Activated CD4-positive, alpha-beta T cell treated with anti-CD3 and anti-CD28 coated beads, Interleukin-2, amount 10 ng/mL, durations not matched to agents 24 days and 14 days (primary cell): ENCODE measurements at places on chromosomes 5 and 9. TPM values are rescaled to one million over a fixed set of nuclear protein-coding genes. Genes with fewer than 3 reads are reported as not detected.

The NR5A1 gene
- total RNA-seq: not detected in 2 replicates

DNA sequence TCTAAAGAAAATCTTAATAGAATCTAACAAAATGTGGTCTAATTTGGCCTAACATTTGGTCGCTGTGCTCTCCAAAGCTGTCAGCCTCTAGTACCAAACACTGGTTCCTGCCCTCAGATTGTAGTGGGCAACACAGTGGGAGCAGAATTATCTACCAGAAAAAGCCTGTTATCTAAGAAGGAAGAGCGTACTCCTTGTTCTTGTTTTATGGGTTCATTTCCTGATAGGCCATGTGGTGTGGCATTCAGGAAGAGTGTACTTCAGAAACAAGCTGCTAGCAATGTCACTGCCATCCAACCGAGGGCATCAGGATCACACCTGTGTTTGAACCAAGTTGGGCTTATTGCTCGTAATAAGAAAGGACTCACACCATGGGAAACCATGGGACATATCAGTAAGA, 487.9 kb upstream of the DAP start:
- no peaks in the 10 kb centered on the region for H3K27me3 ChIP-seq
- DNase-seq: no peak
- no peak overlapping the region for H3K4me3 ChIP-seq
- H3K4me1 ChIP-seq: no peaks in the 10 kb centered on the region
- H3K27ac ChIP-seq: no peak overlapping the region
- H3K36me3 ChIP-seq: no peaks in the 10 kb centered on the region

DNA sequence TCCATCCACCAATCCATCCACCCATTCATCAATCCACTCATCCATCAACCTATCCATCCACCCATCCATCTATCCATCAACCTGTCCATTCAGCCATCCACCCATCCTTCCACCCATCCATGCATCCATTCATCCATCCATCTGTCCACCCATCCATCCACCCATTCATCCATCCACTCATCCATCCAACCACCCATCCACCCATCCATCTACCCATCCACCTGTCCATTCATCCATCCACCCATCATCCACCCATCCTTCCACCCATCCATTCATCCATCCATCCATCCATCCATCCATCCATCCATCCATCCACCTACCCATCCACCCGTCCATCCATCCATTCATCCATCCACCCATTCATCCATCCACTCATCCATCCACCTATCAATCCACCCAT, 195.8 kb downstream of the NXNL2 start:
- H3K27ac ChIP-seq: no peak overlapping the region
- H3K36me3 ChIP-seq: no peaks in the 10 kb centered on the region
- no peak for DNase-seq
- H3K4me3 ChIP-seq: no peak overlapping the region

DNA sequence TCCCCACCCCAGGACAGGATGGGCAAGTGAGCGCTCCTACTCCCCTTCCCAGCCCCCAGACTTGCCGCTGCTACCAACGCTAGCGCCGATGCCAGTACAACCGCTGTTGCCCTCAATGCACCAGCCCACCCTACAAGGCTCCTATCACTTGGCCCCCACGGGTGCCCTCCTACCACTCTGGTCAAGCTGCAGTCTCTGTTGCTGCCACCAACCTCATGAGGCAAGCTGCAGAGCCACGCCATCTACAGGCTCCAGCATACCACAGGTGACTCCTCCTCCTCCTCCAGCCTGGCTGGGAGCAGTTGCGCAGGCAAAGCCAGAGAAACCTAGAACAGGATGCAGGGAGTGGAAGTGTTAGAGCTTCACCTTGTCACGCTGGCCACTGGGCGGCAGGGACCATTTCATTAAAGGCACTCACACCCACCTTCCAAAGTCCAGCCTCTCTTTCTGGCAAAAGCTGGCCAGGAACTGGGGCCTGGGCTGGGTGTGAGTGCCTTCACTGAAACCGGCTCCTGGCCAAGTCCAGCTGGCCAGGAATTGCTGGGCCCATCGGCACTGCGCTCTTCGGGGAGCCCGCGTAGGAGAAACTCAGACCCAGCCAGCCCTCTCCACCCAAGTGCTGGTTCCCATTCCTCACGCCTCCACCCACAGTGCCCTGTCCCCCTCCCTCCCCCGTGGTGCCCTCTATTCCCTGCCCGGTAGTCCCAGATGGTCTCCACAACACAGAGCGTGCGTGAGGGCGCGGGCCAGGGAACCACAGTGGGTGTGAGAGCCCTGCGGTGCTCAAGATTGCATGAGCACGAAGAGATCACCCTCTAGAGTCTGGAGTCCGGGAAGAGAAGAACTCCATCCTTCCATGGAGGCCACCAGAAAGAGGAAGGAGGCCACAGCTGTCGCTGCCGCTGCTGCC, 1.6 kb upstream of the PCAT7 start:
- H3K4me1 ChIP-seq: no peaks in the 10 kb centered on the region
- peaks cover 33% of the 10 kb centered on the region for H3K27me3 ChIP-seq
- H3K4me3 ChIP-seq: no peak overlapping the region
- no peaks in the 10 kb centered on the region for H3K36me3 ChIP-seq
- H3K27ac ChIP-seq: no peak overlapping the region

DNA sequence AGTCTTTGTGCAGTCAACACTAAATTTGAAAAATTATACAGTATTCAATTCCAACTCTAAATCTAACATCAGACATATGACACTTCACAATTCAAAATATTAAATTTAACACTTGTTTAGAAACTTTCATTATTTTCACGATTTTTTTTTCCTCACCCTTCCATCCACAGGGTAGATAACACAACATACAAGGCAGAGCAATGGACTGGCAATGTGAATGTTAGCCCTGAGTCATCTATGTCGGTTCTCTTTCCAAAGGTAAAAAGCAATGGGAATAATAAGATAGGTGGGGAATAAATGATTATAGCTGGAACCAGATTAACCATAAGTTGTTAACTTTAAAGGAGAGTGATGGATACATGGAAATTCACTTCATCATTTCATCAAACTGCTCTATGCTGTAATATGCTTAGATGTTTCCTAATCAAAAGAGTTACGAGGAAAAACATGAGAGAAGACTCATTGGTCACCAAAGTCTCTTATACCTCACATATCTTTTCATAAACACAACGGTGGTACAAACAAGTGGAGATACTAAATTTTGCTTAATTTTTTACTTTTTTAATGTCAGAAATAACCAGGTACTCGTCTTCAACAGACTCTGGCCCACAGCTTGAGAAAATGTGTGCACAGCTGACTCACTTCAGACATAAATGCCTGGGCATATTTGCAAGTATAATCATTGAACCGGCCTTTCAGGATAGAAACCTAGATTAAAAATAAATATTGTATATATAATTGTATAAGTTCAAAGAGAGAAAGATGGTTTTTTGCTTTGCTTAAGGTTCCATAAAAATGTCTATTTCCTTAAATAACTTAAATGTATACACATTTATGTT, 23.0 kb downstream of the RFX3 start:
- peaks cover 14% of the 10 kb centered on the region for H3K4me1 ChIP-seq
- no peak overlapping the region for H3K27ac ChIP-seq
- no peaks in the 10 kb centered on the region for H3K27me3 ChIP-seq
- DNase-seq: no peak
- H3K36me3 ChIP-seq: peaks cover 10% of the 10 kb centered on the region

- no peak overlapping the region for H3K27ac ChIP-seq
- DNase-seq: no peak
- H3K27me3 ChIP-seq: no peaks in the 10 kb centered on the region
- peaks cover 4% of the 10 kb centered on the region for H3K4me1 ChIP-seq
- no peak overlapping the region for H3K4me3 ChIP-seq
- H3K36me3 ChIP-seq: no peaks in the 10 kb centered on the region
These were observed 416.4 kb downstream of the EFNA5 start for GRCh38 chr5:107254214-107254901.

GRCh38 chr9:19552282-19553105, 143.7 kb downstream of the ACER2 start:
- no peak overlapping the region for H3K27ac ChIP-seq
- H3K4me1 ChIP-seq: peaks cover 4% of the 10 kb centered on the region
- H3K27me3 ChIP-seq: peaks cover 3% of the 10 kb centered on the region
- no peaks in the 10 kb centered on the region for H3K36me3 ChIP-seq

DNA sequence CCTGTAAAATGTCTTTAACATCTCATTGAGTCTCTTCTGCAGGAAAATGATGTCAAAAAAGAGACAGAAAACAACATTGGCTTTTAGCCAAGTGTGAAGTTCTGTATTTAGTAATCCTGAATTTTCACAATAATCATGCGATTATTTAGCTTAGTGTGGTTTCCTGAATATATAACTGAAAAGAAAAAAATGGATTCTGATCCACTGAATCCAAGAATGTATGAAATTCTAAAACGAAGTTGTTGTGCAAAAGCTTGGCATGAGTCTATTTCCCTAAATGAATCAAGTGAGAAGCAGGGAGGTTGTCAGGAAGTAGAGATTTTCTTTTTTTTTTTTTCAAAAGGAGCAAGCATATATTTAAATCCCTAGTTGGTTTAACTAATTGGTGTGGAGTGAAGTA, 145.9 kb upstream of the CDH6 start:
- H3K4me1 ChIP-seq: no peaks in the 10 kb centered on the region
- no peak overlapping the region for H3K4me3 ChIP-seq
- H3K27ac ChIP-seq: no peak overlapping the region
- no peaks in the 10 kb centered on the region for H3K36me3 ChIP-seq
- no peaks in the 10 kb centered on the region for H3K27me3 ChIP-seq

GRCh38 chr9:6048039-6048438, 32.6 kb upstream of the RANBP6 start:
- peaks cover 10% of the 10 kb centered on the region for H3K27me3 ChIP-seq
- H3K4me3 ChIP-seq: no peak overlapping the region
- H3K27ac ChIP-seq: no peak overlapping the region
- peaks cover 10% of the 10 kb centered on the region for H3K4me1 ChIP-seq

DNA sequence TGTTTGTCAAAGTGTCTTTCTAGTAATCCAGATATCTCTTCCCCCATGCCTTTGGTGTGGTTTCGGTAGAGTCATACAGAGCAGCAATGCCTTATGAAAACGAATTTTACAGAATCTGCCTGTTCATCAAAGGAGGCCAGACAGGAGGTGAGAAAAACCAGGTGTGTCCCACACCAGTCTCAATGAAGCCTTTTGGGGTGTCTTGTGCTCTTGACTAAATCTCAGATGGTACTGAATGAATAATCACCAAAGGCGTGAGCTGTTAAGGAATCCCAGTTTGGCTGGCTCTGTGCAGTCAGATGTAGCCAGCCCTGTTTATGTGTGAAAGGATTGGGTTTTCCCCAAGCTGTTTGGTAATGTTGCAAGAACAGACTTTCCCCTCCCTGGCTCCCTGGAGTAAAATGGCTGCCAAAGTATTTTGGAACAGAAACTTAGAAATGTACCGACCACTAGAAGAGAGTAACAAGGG, 70.8 kb upstream of the CDKN2B start:
- peaks cover 48% of the 10 kb centered on the region for H3K4me1 ChIP-seq
- H3K36me3 ChIP-seq: peaks cover 17% of the 10 kb centered on the region
- H3K27me3 ChIP-seq: peaks cover 49% of the 10 kb centered on the region
